ENCODE measurements at places on chromosomes 2 and 18.
A peak's percentile ranks its signal among the peaks of the same experiment; 100 is the strongest.

DNA sequence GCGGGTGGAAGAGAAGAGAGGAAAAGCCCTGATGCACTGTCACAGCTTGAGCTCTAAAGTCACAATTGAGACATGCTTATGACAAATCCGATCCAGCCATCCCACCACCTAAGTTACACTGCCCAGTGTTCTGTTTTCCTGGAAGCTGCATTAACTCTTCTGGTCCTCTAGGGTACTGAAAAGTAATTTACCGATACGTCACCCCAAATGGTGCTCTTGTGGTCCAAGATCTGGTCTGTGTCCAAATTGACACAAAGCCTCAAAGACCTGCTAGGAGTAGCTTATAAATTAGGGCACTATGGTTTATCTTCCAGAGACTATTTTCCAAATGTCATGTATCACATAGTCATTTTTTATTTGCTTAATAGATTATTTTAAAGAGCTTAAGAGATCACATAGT, 186.7 kb upstream of the ETAA1 start:
- DNase-seq, result no peak

DNA sequence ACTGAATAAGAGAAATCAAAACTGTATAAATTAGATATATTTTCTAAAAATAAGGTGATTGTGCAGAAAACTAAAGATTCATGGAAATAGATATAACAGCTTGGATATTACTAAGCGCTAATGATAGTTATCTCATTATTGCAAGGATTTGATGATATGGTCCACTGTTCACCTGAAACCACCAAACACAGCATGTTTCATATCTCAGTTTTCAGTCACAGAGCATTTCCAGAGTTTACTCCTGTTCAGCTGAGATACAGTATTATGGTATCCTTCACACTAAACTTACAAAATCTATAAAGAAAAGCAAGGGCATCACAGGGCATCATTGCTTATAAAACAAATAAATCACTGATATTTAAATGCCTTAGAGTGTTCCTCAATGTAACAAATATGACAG, 591.6 kb downstream of the ERBB4 start:
- no peak for DNase-seq

DNA sequence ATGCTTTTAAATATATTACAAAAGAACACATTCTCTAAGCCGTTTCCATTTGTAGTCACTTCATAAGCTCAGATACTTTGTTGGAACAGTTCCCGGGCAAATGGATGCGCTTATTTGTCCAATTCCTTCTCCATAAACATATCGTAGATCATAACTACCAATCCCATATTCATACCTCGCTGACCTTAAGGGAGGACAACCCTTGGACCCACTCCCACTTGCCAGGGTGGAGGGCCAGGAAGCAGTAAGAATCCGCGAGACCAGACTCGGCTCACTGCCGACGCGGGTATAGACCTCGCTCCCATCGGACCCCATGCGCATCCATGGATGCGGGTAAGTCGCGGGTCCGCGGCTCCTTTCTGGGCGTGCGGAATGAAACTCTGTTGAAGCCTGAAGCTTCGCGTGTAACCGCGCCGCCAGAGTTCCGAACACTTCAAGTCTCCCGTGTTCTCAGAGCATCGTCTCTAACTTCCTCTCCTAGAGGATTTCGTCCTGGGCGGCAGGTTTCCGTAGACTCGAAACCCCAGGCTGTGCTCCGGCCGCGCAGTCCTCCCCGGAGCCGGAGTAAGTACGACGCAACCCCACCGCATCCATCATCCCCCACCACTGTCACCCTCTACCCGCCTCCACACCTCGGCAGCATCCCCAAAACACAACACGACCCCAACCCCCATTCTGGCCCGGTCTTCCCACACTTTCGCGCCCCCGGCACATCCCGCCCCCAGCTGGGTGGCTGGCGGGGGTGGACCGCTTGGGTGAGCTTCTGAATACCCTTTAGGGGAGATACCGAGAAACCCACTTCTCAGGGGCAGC, 1.1 kb downstream of the DSC3 start:
- no peak for DNase-seq

DNA sequence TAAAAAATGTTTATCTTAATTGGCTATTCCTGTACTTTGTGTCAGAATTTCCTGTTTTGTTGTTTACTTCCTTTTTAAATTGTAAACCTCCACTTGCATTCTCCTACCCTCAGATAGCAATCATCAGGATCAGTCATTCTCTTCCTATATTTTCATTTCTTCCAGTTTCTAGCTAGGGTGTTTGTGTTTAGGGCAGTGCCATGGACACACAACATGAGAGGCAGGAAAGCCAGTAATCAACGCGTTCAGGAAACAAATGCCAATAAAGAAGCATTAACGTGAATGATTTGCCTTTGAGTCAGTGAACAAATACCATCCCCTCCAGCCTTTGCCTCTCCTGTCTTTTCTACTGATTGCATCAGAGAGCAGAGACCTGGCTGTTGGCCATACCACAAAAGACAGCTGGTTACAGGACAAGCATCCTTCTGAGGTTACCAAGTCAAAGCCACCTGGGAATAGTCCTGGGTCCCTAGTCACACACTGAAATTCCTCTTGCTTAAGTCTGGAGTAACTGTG, 56.7 kb upstream of the FHL2 start:
- peak; percentile 75 for DNase-seq

DNA sequence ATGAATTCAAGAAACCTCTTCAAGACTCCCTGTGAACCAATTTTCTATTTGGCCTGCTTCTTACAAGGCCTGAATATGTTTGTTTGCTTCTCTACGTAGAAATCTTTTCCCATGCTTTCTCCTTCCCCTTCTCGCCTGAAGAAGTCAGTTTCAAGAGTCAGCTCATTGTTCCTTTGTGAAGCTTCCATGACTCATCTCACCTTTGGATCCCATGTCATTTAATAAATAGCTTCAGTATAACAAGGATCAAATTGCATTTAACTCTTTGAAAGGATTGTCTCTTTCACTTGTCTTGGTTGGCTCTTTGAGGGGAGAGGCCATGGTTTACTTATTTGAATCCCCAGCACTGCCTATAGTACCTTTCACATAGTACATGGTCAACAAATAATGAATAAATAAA, 28.4 kb downstream of the CPS1 start:
- DNase-seq, result no peak
